ENCODE measurements at places on chromosomes 3 and 15.

- H3K4me1 ChIP-seq, result no peaks in the 10 kb centered on the region
- no peak overlapping the region for H3K4me3 ChIP-seq
- DNase-seq, result no peak
- no peaks in the 10 kb centered on the region for H3K27me3 ChIP-seq
- H3K36me3 ChIP-seq, result no peaks in the 10 kb centered on the region
Observed at GRCh38 chr3:185760088-185760487, 64.8 kb downstream of the IGF2BP2 start.

DNA sequence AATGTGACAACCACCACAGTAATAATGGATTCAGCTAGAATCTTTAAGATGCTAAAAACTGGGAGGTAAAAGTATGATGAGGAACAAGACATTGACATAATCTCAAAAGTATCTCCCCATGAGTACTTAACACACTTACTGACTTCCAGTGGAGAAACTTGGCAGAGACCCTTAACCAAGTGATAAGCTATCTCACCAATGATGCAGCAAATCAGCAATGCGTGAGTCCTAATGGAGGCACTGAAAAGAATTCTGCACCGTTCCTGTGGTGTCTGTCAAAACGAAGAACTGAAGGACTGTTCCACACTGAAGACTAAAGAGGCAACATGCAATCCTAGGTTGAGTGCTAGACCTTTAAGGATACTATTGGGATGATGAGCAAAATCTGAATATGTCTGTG, 67.9 kb upstream of the OCA2 start:
- H3K4me3 ChIP-seq, result no peak overlapping the region
- H3K4me1 ChIP-seq, result no peaks in the 10 kb centered on the region
- no peak for DNase-seq
- peaks cover 3% of the 10 kb centered on the region for H3K36me3 ChIP-seq
- H3K27ac ChIP-seq, result no peak overlapping the region

GRCh38 chr15:91380114-91380513, 280.1 kb downstream of the SV2B start:
- no peaks in the 10 kb centered on the region for H3K36me3 ChIP-seq
- no peak overlapping the region for H3K4me3 ChIP-seq
- no peak for DNase-seq
- no peak overlapping the region for H3K27ac ChIP-seq

- H3K27me3 ChIP-seq, result no peaks in the 10 kb centered on the region
- no peaks in the 10 kb centered on the region for H3K4me1 ChIP-seq
- no peak overlapping the region for H3K4me3 ChIP-seq
Observed at GRCh38 chr15:27767918-27768640, 331.0 kb downstream of the OCA2 start.

DNA sequence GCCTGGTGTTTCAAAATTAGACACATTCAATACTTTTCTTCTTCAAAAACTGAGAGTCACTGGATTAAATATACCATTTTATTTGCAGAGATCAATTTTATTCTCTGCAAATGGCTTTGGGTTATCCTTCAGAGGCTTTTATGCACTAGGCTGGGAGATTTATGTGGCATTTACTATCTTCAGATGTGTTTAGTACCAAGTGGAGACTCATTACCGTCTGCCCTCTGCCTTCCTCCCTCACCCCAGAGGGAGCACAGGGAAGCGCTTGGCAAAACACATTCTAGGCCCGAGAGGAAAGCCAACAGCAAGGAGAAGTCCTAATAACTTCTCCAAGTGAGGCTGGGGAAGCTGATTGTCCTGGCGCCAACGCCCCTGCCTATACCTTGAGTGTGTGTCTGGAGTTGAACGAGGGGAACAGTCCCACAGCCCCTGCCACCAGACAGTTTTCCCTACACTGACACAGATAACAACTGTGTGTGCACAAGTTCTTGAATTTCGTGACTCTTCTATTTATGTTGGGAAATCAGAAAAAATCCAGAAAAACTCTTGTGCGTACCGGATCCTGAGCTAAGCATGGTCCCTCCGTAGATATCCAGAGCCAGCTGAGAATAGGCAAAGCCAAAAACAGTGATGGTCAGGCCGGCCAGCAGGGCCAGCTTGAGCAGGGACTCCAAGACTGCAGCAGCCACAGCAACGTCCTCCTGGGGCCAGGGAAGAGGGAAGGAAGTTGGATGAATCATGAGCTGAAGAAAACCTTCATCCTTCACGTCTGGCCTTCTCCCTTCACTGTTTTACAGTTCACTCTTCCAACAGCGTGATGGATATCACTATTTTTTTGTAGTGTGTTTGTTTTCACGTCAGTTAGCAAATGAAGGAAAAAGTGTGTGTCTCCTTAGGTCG, 26.6 kb downstream of the RFT1 start:
- DNase-seq, result no peak
- no peaks in the 10 kb centered on the region for H3K4me1 ChIP-seq
- no peaks in the 10 kb centered on the region for H3K36me3 ChIP-seq

GRCh38 chr15:41022487-41023090, 69.3 kb downstream of the CHAC1 start:
- H3K27ac ChIP-seq, result no peak overlapping the region
- H3K27me3 ChIP-seq, result no peaks in the 10 kb centered on the region
- H3K4me3 ChIP-seq, result no peak overlapping the region
- DNase-seq, result peak; percentile 47
- H3K4me1 ChIP-seq, result 0 out of 2 replicates have a peak, but pooled peaks cover 5% of the 10 kb centered on the region
- peaks cover 1% of the 10 kb centered on the region for H3K36me3 ChIP-seq

DNA sequence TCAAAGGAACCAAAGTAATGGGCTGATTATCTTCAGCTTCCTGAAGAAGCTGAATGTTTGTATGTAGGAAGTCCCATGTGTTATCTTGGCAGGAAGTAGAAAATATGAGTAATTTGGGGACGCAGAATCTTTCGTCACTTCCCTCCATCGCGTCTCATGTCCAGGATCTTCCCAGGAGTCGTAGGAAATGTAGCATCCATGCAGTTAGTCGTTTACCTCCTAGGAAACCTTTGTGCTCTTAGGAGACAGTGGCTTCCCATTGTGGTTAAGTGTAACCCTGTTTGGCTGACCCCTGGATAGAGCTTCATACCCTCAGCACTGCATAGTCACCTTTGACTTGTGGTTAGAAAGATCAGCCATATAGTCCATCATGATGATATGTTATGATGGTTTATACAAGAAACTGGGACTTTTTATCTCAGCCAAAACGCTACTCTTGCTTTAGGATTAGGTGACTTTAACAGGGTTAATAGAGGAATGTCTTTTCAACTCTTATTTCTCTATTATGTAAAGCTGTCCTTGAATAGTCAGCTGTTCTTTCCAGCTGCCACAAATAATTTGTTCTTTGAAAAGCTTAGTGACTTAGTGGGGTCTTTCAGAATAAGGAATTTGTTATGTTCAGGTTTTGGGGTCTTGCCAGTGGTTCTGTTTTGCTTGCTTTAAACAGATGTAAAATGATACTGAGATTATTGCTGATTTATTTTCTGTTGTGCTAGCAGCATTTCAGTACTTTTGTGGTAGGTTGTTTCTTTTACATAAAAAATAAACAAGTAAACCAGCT, 92.2 kb downstream of the KLHL25 start:
- H3K36me3 ChIP-seq, result peaks cover 1% of the 10 kb centered on the region
- no peaks in the 10 kb centered on the region for H3K27me3 ChIP-seq
- no peak overlapping the region for H3K4me3 ChIP-seq
- DNase-seq, result no peak

DNA sequence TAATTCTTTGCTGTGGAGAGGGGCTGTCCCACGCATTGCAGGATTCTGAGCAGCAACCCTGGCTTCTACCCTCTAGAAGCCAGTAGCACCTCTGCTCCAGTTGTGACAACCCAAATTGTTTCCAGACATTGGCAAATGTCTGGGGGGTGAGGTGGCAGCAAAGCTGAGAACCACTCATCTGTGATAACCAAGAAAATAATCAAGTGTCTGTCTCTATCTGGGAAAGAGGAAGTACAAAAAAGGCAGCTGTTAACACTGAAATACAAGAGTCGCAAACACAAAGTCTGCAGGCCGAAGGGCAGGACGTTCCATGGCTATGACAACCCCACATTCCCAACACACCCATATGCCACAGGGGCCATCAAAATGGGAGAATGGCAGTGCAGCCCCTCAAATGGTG, 42.2 kb upstream of the GNB5 start:
- no peaks in the 10 kb centered on the region for H3K27me3 ChIP-seq
- H3K4me3 ChIP-seq, result no peak overlapping the region
- DNase-seq, result no peak

DNA sequence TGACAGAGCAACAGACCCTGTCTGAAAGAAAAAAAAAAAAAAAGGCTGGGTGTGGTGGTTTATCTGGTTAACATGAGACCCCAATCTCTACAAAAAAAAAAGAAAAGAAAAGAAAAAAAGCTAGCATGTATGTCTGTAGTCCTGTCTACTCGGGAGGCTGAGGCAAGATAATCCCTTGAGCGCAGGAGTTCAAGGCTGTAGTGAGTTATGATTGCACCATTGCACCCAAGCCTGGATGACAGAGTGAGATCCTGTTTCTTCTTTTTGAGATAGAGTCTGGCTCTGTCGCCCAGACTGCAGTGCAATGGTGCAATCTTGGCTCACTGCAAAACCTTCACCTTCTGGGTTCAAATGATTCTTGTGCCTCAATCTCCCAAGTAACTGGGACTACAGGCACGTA, 8.4 kb upstream of the DHX30 start:
- no peaks in the 10 kb centered on the region for H3K4me1 ChIP-seq
- no peak for DNase-seq
- no peaks in the 10 kb centered on the region for H3K36me3 ChIP-seq
- no peaks in the 10 kb centered on the region for H3K27me3 ChIP-seq
- H3K27ac ChIP-seq, result no peak overlapping the region

DNA sequence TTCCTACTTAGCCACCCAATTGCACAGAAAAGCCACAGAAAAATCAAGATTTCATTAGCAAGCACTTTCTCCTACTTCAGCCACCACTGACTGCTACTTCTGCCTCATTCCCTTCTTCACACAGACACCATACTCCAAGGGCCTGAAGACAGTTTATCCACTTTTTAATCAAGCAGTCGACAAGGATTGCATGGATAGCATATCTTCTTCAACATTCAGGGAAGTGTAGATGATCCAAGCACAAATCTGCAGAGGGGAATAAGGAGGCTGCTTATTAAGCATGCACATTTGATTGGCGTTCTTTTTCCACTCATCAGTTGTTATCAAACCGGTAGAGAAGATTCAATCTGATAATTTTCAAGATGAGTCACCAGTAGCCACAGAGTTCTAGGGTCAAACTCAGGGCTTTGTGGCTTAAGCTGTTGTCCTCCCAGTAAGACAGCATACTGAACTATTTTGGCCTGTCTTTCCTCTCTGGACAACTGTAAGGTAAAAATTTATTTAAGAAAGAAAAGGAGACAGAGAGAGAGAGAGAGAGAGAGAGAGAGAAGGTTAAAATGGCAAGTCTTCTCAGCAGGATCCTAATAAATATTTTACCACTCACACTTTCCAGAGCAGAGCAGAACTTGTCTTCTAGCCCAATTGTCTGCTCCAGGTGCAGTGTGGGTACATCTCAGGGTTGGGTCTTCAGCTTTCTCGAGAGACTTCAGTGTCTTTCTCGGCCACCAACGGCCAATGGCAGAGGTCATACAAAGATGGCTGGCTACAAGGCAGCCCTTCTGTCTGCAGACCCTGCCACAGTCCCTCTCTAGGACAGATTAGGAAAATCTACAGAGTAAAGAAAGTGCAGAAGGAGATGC, 80.6 kb upstream of the BHLHE40 start:
- no peaks in the 10 kb centered on the region for H3K27me3 ChIP-seq
- no peaks in the 10 kb centered on the region for H3K4me1 ChIP-seq
- no peak overlapping the region for H3K27ac ChIP-seq
- H3K4me3 ChIP-seq, result no peak overlapping the region
- no peaks in the 10 kb centered on the region for H3K36me3 ChIP-seq

DNA sequence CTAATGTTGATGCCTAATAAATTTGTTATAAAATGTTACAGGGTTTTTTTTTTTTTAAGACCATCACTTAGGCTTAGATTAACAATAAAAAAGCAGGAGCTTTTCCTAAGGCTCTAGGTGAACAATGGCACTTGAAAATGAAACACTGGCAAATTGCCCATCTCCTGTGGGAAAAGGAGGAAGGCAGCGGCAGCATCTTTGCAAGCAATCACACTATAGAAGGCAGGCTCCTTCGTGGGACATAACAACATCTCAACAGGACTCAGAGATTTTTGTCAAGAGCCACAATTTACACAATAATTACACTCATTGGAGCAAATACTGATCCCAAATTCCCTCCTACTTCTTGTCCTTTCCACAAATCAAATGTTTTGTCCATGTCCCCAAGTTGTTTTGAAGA, 646.7 kb downstream of the ROBO2 start:
- no peak for DNase-seq
- no peak overlapping the region for H3K4me3 ChIP-seq
- H3K27ac ChIP-seq, result no peak overlapping the region
- no peaks in the 10 kb centered on the region for H3K4me1 ChIP-seq
- no peaks in the 10 kb centered on the region for H3K36me3 ChIP-seq

- no peak for DNase-seq
- no peak overlapping the region for H3K27ac ChIP-seq
- peaks cover 16% of the 10 kb centered on the region for H3K4me1 ChIP-seq
- H3K27me3 ChIP-seq, result no peaks in the 10 kb centered on the region
- H3K4me3 ChIP-seq, result no peak overlapping the region
Observed at GRCh38 chr15:60476713-60477112, 2.2 kb downstream of the ICE2 start.

GRCh38 chr3:86837871-86838270, 153.1 kb downstream of the VGLL3 start:
- H3K36me3 ChIP-seq, result no peaks in the 10 kb centered on the region
- H3K4me3 ChIP-seq, result no peak overlapping the region
- H3K27ac ChIP-seq, result no peak overlapping the region
- no peaks in the 10 kb centered on the region for H3K4me1 ChIP-seq
- no peak for DNase-seq

- no peaks in the 10 kb centered on the region for H3K4me1 ChIP-seq
- no peaks in the 10 kb centered on the region for H3K36me3 ChIP-seq
- H3K27me3 ChIP-seq, result no peaks in the 10 kb centered on the region
- no peak overlapping the region for H3K27ac ChIP-seq
Observed at GRCh38 chr3:127204841-127205582, 12.1 kb downstream of the PRR23E start.

DNA sequence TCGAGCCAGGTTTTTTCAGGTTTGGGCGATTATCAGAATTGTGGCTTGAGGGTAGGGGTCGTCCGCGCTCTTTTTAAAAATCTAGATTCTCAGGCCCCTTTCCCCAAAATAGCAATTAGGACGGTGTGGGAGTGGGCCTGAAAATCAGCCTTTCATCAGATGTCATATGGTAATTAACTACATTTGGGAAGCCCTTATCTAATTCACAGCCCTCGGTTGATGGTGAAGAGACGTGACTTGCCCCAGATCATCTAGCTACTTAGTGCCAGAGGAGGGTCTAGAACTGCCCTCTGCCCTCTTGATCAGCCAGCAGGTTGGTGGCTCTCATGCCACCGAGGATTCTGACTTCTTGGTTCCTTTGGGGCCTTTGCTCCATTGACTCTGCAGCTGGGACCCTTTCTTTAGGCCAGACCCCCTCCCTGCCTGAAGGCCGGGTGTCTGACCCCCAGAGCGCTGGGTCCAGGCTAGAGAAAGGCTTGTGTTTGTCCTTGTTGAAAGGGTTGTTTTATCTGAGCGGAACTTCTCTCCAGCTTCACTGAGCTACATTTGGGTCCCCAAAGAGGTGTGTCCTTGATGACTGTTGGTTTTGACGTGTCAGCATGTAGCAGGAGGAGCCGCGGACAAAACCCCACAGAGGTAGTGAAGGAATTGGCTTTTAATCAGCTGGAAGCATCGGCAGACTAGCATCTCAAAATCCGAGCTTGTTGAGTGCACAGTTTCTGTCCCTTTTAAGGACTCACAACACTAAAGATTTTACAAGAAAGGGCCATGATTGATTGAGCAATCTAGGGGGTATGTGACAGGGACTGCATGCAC, 857 bp downstream of the AEN start:
- no peaks in the 10 kb centered on the region for H3K36me3 ChIP-seq
- H3K4me1 ChIP-seq, result peaks cover 7% of the 10 kb centered on the region
- peak overlapping the region; percentile 89 for H3K27ac ChIP-seq
- no peaks in the 10 kb centered on the region for H3K27me3 ChIP-seq
